Stimulated activated CD4-positive, alpha-beta T cell treated with anti-CD3 and anti-CD28 coated beads, Interleukin-1b, Interleukin-23, amount 100 ng/mL, for 1 hour (primary cell): ENCODE measurements at places on chromosomes 16 and 17.

DNA sequence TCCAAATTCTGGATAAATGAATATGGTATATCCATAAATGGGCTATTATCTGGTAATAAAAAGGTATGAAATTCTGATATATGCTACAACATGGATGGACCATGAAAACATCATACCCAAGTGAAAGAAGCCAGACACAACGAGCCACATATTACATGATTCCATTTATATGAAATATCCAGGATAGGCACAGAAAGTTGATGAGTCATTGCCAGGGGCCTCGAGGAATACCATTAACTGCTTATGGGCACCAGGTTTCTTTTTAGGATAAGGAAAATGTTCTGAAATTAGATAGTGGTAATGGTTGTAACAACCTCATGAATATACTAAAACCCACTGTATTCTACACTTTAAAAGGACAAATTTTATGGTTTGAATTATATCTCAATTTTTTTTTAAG lies 123.2 kb downstream of the PITPNC1 start:
- DNase-seq, result no peak

GRCh38 chr17:70888324-70888723 lies 719.0 kb downstream of the KCNJ2 start:
- no peak for DNase-seq

- no peak for DNase-seq
Observed at GRCh38 chr17:12618557-12618956, 47.1 kb upstream of the MYOCD start.

DNA sequence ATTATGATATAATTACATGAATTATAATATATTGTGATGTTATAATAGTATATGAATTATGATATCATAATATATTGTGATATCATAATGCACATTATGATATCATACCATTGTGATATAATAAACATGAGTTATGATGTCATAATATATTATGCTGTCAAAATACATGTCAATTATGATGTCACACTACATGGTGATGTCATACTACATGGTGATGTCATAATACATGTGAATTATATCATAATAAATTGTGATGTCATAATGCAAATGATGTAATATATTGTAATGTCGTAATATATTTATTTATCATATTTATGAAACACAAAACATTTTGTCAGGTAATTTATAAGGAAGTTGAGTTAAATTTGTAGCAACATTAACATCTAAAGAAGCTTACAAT lies 1950.1 kb downstream of the TP53TG3F start:
- DNase-seq, result no peak

- DNase-seq, result no peak
Observed at GRCh38 chr17:42760652-42761581, at the start of gene RAMP2. TSS of gene RAMP2 (plus strand) at chr17:42761227. CDS start at chr17:42761262, 35 bp downstream.

DNA sequence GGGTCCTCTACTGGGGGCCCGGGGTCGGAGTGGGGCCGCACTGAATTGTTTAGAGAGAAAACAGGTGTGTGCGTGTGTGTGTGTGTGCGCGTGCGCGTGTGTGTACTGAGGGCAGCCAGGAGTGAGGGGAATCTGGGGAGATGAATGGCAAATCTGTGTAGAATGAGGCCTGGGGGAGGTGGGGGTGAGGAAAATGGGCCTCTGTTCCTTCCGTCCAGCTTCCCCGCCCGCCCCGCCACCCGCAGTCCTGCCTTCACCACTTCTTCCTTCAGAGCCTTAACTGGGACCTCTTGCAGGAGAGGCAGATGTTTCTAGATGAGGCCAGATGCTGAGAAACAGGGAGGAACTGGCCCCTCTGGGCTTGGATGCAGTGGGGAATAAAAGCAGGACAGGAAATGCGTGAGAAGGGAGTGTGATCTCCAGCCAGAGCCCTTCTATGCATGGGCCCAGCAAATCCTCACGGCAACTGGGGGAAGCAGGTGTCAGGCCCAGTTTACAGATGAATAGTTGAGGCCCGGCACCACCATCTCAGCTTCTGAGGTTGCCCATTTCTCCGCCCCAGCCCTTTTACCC lies 29.7 kb upstream of the NGFR start:
- DNase-seq, result no peak

GRCh38 chr16:24318680-24319079 lies 62.5 kb downstream of the CACNG3 start:
- no peak for DNase-seq

DNA sequence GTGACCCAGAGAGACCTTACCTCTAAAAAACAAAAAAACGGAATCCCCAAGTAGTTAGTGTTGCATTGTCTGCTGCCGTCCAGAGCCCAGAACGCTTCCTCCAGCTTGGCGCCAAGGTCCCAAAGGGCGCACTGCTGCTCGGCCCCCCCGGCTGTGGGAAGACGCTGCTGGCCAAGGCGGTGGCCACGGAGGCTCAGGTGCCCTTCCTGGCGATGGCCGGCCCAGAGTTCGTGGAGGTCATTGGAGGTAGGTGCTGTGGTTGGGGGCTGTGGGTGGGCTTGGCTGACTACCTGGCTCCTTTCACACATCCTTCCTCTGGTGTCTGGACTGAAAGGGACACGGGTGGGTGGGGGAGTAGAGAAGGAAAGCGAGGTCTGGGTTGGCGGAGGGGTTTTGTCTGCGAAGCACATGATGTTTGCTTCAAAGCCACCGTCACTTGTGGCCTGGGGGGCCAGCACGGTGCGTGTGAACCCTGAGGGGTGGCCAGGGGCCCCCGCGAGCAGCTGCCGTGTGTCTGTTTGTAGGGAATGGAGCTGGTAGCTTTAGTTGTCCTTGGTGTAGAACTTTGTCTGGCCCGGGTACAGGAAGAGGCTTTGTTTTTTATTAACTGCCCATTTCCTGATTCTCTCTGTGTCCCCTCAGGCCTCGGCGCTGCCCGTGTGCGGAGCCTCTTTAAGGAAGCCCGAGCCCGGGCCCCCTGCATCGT lies 23.8 kb downstream of the SPG7 start:
- DNase-seq, result no peak

GRCh38 chr16:77437859-77438258 lies 3.0 kb upstream of the ADAMTS18 start:
- no peak for DNase-seq

- DNase-seq, result no peak
Observed at GRCh38 chr16:78920621-78921020, 679.9 kb downstream of the MAF start.

DNA sequence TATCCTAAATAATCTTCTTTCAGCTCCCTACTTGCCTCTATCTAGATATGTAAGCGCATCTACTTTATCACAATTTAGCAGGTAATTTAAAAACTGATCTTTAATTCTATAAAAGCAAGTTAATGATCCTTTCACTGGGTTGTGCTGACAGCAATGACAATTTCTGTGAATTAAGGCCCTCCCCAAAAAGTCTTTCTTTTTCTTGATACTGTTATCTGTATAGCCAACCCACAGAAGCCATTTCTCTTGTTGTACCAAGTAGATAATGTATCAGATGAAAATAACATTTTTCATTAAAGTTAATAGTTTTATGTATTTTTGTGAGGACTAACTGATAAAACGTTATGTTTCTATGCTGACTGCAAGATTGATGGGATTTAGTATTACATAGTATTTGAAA lies 3.8 kb downstream of the ZPBP2 start:
- DNase-seq, result no peak

- no peak for DNase-seq
Observed at GRCh38 chr16:79821911-79822310, 221.4 kb upstream of the MAF start.

DNA sequence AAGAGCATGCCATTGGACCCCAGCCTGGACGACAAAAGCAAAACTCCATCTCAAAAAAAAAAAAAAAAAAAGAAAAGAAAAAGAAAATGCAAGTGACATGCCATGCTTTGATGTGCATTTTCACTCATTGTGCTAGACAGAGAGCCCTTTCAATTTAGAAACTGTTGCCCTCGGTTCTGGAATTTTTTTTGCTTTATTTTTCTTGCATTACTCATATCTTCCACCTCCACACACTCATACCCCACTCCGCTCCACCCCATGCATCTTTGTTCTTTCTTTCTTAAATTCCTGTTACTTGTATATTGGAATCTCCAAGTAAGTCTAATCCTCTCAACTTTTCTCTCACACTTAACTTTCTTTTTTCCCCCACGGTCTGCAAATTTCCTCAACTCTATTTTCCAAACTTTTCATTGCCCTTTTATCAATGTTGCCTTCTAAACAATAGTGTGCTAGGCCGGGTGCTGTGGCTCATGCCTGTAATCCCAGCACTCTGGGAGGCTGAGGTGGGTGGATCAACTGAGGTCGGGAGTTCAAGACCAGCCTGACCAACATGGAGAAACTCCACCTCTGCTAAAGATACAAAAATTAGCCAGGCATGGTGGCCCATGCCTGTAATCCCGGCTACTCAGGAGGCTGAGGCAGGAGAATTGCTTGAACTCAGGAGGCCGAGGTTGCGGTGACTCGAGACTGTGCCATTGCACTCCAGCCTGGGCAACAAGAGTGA lies 16.8 kb upstream of the SUZ12 start:
- no peak for DNase-seq

DNA sequence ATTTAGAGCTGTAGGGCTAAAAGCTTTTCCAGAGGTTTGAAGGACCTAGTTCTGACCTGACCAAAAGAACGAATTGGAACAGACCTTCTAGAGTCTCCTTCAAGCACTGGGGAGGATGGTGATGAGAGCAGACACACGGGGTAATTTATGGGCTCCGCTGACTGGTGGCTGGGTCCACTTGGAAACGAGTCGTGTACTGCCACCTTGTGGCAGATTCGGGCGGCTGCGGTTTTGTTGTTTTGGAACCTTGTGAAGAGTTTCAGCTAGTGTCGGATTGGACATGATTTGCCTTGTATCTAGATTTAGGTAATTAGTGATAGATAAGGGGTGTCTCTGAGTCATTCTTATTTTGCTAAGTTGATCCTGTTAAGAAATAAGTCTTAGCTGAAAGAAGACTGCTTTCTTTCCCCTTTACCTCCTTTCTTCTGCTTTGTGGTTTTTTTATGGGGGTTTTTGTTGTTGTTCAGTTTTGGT lies 98.9 kb downstream of the AATF start:
- peak; percentile 61 for DNase-seq

GRCh38 chr17:70060415-70060814 lies 14.6 kb upstream of the KCNJ16 start:
- no peak for DNase-seq

GRCh38 chr16:48949636-48950035 lies 332.0 kb downstream of the CBLN1 start:
- no peak for DNase-seq
